Hematopoietic multipotent progenitor cell treated with erythropoietin and hydrocortisone succinate and interleukin-3 and kit ligand, for 8 days (in vitro differentiated cells): ENCODE measurements at places on chromosomes 2 and 18.

GRCh38 chr2:235618039-235618438 is 124.2 kb downstream of the AGAP1 start:
- DNase-seq: no peak

GRCh38 chr18:33616556-33616955 is 38.5 kb downstream of the ASXL3 start:
- no peak for DNase-seq

- no peak for DNase-seq
Observed at GRCh38 chr2:149143734-149144133, 105.2 kb downstream of the LYPD6B start.

DNA sequence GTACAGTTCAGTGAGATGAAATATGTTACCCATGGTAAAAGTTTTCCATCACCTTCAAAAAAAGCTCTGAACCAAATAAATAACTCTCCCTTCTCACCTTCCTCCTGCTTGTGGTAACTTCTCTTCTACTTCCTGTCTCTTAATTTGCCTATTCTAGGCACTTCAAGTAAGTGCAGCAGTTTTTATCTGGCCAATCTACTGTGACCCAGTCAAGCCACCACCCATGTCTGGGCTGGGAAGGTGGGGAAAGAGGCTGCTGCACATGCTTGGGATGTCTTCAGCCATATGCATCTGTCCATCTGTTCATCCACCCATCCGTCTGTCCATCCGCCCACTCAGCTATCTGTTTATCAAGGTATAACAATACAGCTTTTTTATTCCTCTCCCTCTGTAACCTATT is 31.6 kb downstream of the ZNF532 start:
- no peak for DNase-seq

GRCh38 chr2:241802421-241803318 is 6.3 kb upstream of the NEU4 start:
- no peak for DNase-seq

GRCh38 chr18:22167471-22168241 is 1.7 kb upstream of the GATA6 start:
- DNase-seq: no peak

DNA sequence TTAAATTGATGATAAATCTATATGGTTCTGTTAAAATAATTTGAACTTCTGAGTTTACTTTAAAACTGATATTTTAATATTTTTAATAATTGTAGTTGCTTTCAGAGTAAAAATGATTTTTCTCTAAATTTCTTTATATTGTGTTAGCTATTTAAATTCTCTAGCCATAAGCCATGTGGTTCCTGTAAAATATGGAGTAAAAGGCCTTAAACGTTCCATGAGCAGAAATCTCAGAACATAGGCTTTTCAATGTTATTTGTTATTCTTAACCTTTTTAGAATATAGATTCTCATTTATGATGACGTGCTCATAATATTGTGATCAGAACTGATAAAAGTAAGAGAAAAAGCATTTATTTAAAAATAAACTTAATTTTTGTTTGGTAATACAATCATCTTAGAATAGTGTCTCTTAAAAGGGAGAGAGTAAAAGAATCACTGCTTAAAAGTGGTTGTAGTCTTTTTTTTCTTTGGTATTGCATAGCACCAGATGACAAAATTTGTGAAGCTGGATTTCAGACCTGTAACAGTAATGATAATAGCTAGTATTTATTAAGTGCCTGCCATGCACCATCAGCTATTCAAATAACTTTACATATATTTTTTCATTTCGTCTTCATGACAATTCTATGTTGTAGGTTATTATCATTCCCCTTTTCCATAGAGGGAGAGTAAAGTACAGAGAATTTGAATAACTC is 2.7 kb downstream of the BMPR2 start:
- no peak for DNase-seq

DNA sequence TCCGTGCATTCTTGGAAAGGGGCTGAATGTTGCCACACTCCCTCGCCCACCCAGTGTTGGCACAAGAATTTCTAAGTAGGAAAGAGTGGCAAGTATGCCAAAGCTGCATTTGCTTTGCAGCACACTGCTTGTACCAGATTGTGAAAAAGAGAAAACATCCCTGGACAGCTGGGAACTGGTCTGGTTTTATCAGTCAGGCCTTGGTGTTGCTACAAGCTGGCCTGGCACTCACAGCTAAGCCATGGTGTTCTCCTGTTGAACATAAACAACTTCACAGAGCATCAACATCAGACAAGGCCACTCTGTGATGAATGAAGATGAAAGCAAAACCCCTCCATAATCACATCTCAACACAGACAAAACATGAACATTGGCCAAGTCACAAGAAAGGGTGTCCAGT is 4.2 kb upstream of the TRABD2A start:
- no peak for DNase-seq

- DNase-seq: peak; percentile 77
Observed at GRCh38 chr2:84905181-84906107, at the start of gene TMSB10. Gene TMSB10 (plus strand): TSS chr2:84905656.

GRCh38 chr2:241540401-241540770 is 18.2 kb upstream of the BOK start:
- no peak for DNase-seq

GRCh38 chr2:44130441-44130840 is 38.2 kb upstream of the PPM1B start:
- DNase-seq: peak; percentile 17

- no peak for DNase-seq
Observed at GRCh38 chr2:7987992-7988391, 693.9 kb upstream of the ID2 start.

DNA sequence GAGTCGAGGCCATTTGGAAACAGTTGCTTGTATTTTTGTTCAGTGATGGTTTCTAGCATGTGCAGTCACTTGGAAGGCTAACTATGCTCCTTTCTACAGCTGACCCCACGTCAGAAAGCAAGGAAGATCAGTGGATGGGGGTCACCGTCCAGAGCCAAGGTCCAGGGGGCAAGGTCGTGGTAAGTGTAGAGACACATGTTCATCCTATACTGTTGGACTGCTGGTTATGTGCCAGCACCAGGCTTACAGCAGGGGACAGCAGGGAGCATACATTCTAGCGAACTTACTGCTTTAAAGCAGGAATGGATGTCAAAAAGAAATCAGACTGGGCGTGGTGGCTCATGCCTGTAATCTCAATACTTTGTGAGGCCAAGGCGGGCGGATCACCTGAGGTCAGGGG is 40.0 kb downstream of the ITGA6 start:
- peak; percentile 4 for DNase-seq

- DNase-seq: no peak
Observed at GRCh38 chr2:172095905-172096625, 6.6 kb downstream of the DLX2 start.

- DNase-seq: no peak
Observed at GRCh38 chr18:52694804-52695203, 354.8 kb downstream of the DCC start.

DNA sequence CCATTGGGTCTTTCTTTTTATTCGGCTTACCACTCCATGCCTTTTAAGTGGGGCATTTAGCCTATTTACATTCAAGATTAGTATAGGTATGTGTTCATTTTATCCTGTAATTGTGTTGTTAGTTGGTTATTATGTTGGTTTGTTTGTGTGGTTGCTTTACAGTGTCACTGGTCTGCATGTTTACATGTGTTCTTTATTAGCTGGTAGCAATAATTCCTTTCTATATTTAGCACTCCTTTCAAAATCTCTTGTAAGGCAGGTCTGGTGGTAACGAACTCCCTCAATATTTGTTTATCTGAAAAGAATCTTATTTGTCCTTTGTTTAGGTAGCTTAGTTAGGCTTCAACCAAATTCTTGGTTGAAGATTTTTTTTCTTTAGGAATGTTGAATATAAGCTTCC is 68.7 kb upstream of the XDH start:
- DNase-seq: no peak

GRCh38 chr2:176128982-176129796 is at the start of gene HOXD8:
Gene HOXD8 (plus strand): TSS chr2:176129705. CDS start chr2:176130367, 662 bp downstream.
- DNase-seq: peak; percentile 35

DNA sequence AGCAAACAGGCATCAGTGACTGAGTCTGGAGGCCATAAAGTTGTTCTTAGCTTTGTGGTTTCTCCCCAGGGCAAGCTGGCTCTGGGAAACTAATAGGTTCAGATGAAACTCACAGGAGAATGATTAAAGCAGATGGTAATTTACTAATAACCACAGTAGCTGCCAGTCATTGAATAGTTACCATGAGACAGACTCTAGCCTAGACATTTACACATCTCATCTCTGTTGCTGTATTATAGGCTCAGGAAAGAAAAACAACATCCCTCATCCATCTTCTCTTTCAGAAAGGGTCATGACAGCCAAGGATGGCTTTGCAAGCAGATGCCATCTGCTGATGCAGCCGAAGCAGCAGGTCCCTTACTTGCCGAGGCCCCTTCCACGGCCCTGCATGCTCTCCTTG is 314.0 kb upstream of the ID2 start:
- DNase-seq: no peak

- DNase-seq: no peak
Observed at GRCh38 chr2:149996901-149997300, 409.3 kb upstream of the MMADHC start.

- no peak for DNase-seq
Observed at GRCh38 chr2:48860380-48860779, 104.9 kb upstream of the LHCGR start.
